BE2C (cell line): ENCODE measurements at places on chromosomes 13 and 19.

DNA sequence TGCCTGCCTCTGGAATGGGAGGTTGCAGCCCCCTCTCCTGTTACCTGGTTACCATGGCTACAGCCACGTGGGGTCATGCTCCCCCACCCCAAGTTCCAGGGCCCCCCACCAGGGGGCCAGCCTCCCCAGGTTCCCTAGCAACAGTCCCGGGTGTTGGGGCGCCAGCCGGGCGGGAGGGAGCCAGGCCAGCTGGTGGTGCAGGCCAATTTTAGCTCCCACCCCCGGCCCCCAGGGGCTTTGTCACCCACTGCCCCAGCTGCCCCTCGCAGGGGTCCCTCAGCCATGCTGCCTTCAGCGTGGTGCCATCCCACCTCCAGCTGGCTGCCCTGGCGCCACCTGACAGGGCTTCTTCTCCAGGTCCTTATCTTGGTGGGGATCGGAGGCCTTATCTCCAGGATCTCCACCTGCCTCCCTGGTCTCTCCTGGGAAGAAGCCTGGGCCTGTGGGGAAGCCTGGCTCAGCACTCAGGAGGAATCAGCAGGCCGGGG lies 3.0 kb downstream of the MARK4 start:
- peak; percentile 23 for DNase-seq

DNA sequence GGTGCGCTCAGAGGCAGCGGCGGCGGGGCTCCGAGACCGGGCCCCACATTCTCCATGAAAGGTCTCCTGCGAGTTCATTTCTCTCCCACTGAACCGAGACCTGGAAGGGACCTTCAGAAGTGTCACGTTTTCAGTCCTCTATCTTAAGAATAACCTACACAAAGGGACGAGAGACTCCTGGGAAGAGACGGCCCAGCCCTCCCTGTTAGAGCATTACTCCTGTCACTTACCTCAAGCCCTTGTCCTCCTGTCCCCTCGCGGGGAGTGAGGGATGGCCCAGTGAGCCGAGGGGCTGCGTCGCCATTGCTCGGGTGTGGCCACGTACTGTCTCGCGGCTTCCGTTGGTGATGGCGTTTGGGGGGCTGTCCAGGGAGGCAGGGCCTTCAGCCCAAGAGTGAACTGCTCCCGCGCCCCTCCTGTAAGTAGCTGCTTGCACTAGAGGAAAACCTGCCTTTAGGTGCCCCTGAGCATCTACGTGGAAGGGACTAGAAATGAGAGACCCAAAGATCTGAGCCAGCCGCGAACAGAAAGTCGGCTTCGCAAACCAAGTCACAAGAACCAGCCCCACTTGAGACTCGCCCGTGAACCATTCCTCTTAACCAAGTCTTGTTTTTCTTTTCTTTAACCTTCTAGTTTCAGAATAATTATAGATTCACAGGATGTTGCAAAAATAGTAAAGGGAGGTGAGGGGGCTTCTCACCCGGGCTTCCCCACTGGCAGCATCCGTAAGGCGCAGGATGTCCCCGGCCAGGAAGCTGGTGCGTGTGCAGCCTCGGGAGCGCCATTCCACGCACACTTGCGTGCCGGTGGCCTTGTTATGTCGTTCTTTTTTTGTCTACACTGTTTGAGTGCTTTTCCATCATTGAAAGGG lies 21.1 kb upstream of the NDUFS7 start:
- DNase-seq, result no peak

DNA sequence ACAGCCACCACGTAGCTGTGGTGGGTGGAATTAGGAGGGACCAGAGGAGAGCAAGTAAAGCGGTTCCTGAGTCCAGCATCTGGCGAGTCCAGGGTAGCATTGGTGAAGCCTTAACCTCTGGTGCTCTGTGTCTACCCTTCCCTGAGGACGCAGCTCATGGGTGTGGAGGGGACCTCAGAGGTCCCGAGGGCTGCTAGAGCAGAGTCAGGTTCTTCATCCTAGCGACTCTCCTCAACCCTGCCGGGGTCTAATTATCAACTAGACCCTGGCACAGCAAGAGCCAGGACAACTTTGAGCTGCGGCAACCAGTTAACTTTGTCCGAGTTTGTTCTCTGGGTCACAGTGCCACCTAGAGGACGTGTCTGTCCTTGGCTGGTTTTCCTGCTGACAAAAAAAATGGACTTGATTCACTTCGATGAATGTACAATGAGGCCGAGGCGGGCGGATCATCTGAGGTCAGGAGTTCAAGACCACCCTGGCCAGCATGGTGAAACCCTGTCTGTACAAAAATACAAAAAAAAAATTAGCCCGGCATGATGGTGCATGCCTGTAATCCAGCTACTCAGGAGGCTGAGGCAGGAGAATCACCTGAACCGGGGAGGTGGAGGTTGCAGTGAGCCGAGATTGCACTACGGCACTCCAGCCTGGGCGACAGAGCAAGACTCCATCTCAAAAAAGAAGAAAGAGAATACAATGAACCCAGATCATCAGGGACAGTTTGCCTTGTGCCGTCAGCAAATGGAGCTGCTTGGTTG lies 25.0 kb downstream of the TSSK6 start:
- peak; percentile 85 for DNase-seq

GRCh38 chr19:31223740-31224534 lies 125.3 kb downstream of the TSHZ3 start:
- DNase-seq, result no peak

DNA sequence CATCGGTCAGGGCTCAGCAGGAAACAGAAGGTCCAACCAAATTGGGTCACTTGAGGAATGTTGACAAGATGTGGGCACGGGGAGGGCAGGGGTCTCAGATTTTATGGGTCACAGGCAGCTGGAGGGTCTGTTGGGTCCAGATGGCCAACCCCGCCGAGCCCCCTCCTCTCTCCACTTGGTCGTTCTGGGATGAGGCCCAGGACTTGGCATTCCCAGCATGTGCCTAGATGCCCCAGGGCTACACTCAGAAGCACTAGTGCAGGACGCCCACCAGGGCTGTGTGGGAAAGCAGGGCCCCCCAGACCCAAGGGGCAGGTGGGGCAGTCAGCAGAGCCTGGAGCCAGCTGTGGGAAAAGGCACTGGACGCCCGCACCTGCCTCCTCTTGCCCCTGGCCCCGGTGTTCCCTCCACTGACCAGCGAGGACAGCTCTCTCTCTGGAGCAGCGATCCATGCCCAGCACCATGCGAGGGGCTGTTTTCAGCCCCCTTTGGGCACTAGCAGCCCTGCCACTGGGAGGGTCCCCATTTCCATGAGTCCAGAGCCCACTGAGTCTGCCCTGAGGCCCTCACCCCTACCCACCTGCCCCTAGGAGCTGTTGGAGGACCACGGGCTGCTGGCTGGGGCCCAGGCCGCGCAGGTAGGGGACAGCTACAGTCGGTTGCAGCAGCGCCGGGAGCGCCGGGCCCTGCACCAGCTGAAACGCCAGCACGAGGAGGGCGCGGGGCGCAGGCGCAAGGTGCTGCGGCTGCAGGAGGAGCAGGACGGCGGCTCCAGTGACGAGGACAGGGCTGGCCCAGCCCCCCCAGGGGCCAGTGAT lies 26.0 kb downstream of the DHX34 start:
- DNase-seq, result no peak

GRCh38 chr13:113534236-113534860 lies 43.8 kb upstream of the DCUN1D2 start:
- no peak for DNase-seq

DNA sequence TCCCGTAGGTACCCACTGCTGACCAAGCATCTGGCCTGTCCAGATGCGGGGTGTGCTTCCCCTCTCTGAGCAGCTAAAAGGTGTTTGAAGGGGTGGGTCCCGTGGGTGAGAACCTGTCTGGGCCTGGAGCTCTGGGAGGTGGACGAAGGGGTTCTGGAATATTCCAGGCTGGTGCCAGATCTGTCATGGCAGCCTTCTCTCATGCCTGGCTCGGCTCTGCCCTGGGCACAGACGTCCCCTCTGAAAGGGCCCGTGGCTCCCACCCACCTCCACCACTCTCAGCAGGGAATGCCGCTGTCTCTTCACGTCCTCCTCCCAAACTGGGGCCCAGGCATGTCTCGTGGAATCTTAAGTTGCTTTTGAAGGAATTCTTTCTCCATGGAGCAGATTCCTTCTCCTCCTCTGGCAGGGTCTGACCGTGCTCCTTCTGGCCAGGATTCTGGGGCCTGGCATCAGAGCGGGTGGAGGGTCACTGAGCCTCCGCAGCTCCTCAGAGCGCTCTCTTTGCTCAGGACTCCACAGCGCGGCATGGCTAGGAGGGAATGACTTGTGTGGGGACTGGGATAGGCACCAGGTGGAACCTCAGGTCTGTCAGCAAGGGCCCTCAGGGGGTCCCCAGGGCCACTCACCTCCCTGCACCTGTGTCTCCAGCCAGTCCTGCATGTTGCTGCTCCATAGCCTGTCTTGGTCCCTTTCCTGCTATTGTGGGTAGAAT lies 5.9 kb upstream of the MCF2L start:
- no peak for DNase-seq

- no peak for DNase-seq
Observed at GRCh38 chr13:30305456-30305970, 1.8 kb downstream of the KATNAL1 start.

- no peak for DNase-seq
Observed at GRCh38 chr13:43240278-43240677, 216.9 kb downstream of the DNAJC15 start.

GRCh38 chr19:5681391-5682106 lies 722 bp downstream of the HSD11B1L start:
- DNase-seq, result no peak

DNA sequence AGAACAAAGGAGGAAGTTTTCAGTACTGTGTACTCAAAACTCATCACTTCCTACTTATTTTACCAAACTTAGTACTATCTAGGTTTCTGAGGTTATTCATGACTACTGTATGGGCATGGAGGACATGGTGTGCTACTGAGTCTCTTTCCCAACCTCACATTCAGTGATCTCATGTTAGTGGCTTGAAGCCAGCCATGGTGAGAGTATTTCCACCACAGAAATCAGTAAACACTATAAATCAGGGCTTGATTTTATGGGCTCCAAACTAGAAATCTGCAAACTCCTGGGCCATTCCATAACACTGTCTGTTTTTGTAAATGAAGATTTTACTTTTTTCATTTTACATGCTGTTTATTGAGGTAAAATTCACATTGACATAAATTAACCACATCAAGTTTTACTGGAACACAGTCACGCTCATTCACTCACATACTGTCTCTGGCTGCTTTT lies 19.7 kb downstream of the MED26 start:
- DNase-seq, result no peak

GRCh38 chr19:44912854-44913253 lies 1.6 kb upstream of the APOC1 start:
- no peak for DNase-seq

- DNase-seq, result no peak
Observed at GRCh38 chr13:19117913-19118739, 63.5 kb downstream of the TUBA3C start.

DNA sequence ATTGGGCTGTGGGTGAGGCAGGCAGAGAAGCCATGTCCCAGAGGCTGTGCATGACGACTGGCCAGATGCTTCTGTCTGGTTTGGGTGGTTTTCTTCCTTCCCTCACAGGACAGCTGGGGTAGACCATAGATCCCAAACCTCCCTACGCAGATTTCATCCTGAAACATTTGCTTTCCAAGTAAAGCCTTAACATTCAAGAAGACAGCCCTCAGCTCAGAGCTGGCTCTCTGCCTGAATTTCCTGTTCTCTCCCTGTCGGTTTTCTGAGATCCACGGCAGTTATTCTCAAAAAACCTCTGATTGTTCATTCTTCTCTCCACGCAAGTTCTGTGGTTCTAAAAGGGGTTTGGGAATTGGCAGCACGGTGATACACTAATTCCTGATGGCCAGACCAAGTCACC lies 25.3 kb downstream of the UQCRFS1 start:
- DNase-seq, result no peak

DNA sequence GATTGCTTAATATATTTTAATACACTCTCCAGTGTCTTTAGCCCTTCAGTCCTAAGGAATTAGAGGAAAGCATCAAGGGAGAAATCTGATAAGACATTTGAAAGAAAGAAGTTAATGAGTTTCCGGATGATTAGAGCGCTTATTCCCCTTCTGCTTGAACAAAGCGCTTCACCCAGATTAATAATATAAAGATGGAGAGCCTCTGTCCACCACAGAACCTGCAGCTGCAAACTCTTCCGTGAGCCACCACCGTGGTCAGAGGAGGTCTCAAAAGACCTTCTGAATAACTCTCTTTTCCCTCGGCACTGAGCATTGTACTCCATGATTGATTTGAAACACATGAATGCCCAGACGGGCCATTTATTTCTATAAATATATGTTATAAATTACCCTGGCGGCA lies 14.2 kb upstream of the TUBGCP3 start:
- no peak for DNase-seq

DNA sequence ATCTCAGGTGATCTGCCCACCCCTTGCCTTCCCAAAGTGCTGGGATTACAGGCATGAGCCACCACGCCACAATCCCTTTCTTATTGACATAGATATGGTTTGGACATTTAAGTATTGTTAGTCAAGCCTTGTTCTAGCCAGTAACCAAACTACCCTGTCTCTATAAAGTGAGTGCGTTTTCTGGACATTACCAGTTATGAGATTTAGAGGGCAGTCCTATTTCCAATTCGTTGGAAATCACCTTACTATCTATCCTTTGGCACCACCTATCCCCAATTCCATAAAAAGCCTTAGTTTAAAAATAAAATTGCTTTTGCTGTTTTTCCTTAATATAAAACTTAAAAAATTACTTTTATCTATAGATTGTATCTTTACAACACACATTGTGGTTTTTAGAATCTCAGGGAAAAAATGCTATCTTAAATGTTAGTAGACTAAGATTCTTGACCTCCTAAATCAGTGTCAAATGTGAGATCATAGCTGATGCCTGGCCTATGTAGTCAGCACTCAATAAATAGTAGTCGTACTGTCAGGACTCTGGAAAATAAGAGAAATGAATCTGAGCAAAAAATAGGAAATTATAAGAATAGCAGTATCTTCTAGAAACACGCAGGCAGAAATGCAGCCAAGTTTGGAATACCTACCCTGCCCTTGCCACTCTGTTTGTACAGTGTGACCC lies 57.0 kb downstream of the NUFIP1 start:
- DNase-seq, result no peak

DNA sequence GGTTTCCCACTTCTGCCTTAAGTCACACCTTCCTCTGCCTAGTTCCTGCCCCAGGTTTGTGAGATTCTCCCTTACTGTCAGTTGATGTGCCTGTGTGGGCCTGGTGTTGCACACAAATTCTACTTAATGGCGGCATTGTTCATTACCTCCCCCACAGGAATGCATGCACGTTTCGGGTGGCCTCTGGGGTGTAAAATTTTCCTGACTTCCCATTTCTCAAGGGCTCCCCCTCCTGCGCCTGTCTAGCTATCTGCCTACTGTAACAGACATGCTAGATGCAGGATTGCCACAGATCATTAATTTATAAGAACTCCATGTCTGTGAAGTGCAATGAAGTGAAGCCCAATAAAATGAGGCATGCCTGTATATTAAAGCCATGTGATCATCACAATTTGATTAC lies 1466.3 kb downstream of the PCDH9 start:
- no peak for DNase-seq

DNA sequence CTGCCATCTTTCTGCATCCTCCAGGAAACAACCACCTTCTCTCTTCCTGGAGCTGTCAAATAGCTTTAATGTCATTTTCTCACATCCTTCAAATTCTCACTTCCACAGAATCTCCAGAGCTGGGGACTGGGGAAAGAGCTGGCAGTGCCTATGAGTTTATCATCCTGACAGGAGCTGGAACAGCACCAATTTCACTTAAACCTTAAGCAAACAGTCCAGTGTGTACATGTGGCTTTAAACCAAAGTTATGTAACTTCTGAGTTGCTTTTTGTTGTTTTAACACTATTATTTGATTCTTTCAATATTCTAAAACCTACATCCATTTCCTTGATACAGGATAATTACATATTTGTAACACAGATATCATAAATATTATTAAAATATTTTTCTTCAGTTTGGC lies 331.5 kb upstream of the ARGLU1 start:
- no peak for DNase-seq
